GM23338 (cell line): ENCODE measurements at places on chromosomes 12 and 14.

DNA sequence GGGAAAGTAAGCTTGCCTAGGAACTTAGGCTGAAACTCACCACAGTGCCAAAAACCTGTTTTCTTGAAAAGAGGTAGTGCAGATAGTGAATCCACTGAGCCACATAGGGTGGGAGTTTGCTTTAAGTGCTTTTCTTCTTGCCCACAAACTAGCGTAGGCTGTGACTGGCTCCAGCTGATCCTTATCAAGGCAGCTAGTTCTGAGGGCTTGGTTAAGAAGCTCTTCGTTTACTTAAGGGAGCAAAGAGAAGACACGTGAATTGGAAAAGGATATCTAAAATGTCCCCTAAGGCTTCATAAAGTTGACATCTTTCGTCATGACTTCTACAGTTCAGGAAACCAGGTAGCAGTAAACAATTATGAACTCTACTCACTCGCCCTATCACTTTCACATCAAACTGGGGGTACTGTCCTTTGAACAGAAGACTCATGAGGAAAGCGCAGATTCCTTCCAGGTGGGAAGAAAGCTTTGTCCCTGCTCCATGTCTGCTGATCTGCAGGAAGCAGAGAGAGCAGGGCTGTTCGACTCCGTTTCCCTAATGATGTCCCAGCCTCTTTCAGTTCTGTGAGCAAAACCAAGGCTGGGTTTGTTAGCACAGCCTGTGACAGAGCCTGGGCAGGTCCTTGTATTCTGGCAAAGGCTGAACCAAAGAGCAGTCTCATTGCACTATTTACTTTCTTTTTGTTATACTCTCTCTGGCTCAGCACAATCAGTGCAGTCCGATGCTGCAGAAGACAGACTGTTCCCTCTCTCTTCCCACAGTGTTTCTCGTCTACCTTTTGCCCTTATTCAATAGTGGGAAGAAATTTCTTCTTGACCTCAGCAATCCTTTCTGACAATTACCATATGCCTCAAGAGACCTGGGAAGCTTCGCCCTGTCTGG is 93.5 kb upstream of the ETV6 start:
- H3K4me1 ChIP-seq: no peaks in the 10 kb centered on the region
- H3K27me3 ChIP-seq: no peaks in the 10 kb centered on the region
- H3K4me3 ChIP-seq: no peak overlapping the region
- H3K27ac ChIP-seq: no peak overlapping the region
- no peaks in the 10 kb centered on the region for H3K36me3 ChIP-seq

DNA sequence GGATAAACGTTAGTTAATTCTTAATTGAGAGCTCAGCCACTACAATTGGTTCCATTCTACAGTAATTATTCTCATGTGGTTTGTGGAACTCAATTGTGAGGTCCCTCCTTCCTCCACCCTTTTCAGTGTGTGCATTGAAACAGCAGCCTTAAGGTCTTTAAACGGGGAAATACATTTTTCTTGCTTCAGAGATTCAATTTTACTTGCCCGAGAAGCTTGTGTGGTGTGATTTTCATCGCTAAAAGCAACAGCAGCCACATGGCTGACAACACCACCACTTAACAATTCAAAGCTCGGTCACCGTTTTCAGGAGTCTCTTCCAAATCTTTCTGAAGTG is 733 bp upstream of the PPFIBP1 start:
- no peaks in the 10 kb centered on the region for H3K36me3 ChIP-seq
- H3K27me3 ChIP-seq: peaks cover 12% of the 10 kb centered on the region
- peak overlapping the region; percentile 56 for H3K4me3 ChIP-seq
- DNase-seq: no peak
- H3K27ac ChIP-seq: peak overlapping the region; percentile 93
- peaks cover 40% of the 10 kb centered on the region for H3K4me1 ChIP-seq

DNA sequence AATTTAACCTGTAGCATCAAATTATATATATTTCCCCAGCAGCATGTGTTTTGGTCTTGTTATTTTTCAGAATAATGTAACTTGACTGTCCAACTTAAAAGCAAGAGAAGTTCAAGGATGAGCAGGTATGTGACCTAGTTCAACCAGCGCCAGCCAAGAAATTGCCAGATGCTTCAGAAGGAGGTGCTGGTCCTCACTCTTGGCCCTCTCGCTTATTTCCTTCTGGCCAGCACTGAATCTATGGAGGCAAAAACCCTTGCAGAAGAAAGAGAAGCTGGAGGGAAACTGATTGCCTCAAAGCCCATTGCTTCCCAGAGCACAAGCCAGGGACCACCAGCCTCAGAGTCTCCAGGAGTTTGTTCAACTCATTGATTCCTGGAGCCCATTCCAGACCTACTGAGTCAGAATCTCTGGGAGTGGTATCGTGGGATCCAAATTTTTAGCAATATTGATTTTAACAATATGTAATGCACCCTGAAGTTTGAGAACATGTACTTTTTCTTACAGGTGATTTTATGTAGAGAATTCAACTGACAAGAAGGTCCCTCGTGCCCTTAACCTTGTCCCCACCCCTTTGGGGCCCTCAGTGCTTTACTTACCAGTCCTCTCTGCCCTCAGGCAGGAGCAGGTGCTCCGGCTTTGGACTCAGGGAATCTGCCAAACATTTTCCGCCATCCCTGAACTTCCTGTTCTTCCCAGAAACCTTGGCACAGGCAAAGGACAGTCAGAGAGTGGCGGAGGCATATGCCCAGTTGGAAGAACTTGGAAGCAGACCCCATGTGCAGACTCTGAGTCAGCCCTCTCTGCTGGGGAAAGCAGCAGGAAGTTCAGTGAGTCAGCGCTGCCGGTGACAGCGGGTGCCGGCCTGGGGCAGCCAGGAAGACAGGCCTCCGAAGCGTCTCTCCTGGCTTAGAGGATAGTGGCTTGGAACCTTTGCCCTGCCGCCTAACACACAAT is 10.4 kb downstream of the BEST3 start:
- H3K27me3 ChIP-seq: no peaks in the 10 kb centered on the region
- H3K36me3 ChIP-seq: no peaks in the 10 kb centered on the region
- peaks cover 23% of the 10 kb centered on the region for H3K4me1 ChIP-seq
- DNase-seq: peak; percentile 57
- H3K4me3 ChIP-seq: no peak overlapping the region

DNA sequence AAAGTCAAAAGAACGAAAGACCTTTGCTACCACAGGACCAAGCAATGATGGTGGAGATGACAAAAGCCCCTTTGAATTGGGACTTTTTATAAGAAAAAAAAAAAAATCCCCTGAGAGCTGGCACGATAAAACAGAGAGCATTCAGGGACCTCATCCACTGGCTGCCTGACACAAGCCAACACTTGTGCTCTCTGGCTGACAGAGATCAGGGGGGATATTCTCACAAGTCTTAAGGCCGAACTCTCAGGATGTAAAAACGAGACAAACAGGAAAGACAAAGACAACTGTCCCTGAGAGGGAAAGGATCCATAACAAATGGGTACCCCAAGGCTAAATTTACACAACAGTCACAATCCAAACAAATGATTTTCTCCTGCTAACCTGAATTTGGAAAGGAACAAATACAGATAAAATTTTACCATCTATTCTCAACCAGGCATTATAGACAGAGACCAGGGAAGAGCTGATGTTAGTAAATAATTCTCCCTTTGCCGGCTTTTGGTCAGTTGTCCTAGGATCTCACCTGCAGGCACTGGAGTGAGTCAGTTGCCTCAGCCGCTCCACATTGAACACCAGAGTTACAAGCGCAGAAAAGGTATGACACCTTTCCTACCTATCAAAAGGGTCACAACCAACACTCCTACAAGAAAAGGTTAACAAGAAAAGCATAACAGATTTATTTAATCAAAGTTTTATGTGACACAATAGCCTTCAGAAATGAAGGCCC is 37.9 kb upstream of the GARIN6 start:
- H3K4me1 ChIP-seq: peaks cover 43% of the 10 kb centered on the region
- H3K27me3 ChIP-seq: no peaks in the 10 kb centered on the region
- no peaks in the 10 kb centered on the region for H3K36me3 ChIP-seq
- H3K4me3 ChIP-seq: peak overlapping the region; percentile 9; the same call in 1 of the 2 replicates
- peak; percentile 74 for DNase-seq

- H3K36me3 ChIP-seq: no peaks in the 10 kb centered on the region
- no peaks in the 10 kb centered on the region for H3K27me3 ChIP-seq
- H3K4me3 ChIP-seq: no peak overlapping the region
- peak; percentile 88 for DNase-seq
These were observed 32.4 kb downstream of the ANO2 start for GRCh38 chr12:5912437-5913334.
